ENCODE measurements at places on chromosomes 4 and X.

GRCh38 chrX:38375891-38376290 lies 23.5 kb downstream of the OTC start:
- no peak for DNase-seq

GRCh38 chr4:2385516-2385915 lies 32.9 kb downstream of the ZFYVE28 start:
- DNase-seq, result no peak

- peak; percentile 86 for DNase-seq
These were observed 327.3 kb downstream of the MAPK10 start for GRCh38 chr4:86032476-86033022.

- DNase-seq, result no peak
These were observed 93.9 kb downstream of the NXF2B start for GRCh38 chrX:102345916-102346315.

- DNase-seq, result peak; percentile 24
These were observed 420.8 kb upstream of the DIPK2B start for GRCh38 chrX:45621376-45622041.

DNA sequence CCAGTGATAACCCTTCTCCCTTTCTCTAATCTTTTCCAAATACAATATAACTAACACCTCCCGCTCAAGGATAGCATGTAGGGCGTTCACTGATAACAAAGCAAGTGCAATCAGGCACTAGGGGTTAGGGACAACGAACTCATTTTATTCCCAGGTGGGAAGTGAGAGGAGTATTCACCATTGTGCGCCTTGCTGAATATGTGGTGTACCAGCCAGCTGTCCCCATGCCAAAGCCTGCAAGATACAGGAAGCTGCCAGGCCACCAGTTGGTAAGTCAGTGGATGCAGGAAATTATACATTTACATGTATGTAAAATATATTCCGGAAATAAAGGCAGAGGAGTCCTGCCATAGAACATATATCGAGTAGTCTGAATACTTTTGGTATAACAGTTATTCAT lies 6.3 kb upstream of the HPRT1 start:
- DNase-seq, result no peak

GRCh38 chrX:72060196-72060920 lies 71.4 kb downstream of the RTL5 start:
- no peak for DNase-seq
